ENCODE measurements at places on chromosomes 4 and X.

GRCh38 chr4:106967892-106968291 is 68.2 kb downstream of the DKK2 start:
- DNase-seq: no peak

DNA sequence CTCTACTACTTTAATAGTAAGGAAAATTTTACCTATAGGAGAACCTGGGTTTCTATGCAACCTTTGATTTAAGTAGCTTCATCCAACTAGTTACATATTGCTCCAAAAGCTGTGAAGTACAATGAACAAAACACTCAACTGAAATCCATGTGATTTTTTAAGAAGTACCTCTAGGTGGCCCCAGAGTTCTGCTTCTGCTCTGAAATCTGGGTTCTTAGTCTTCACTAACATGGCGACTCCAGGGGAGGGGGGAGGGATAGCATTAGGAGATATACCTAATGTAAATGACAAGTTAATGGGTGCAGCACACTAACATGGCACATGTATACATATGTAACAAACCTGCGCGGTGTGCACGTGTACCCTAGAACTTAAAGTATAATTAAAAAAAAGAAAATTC is 73.4 kb upstream of the MAGEB2 start:
- no peak for DNase-seq

GRCh38 chrX:110015032-110015431 is 12.1 kb downstream of the TMEM164 start:
- no peak for DNase-seq

GRCh38 chr4:128782875-128783614 is 26.5 kb upstream of the JADE1 start:
- no peak for DNase-seq

GRCh38 chr4:164483711-164484110 is 270.2 kb upstream of the SMIM31 start:
- DNase-seq: no peak

GRCh38 chr4:4991541-4992099 is 27.6 kb downstream of the CYTL1 start:
- no peak for DNase-seq

DNA sequence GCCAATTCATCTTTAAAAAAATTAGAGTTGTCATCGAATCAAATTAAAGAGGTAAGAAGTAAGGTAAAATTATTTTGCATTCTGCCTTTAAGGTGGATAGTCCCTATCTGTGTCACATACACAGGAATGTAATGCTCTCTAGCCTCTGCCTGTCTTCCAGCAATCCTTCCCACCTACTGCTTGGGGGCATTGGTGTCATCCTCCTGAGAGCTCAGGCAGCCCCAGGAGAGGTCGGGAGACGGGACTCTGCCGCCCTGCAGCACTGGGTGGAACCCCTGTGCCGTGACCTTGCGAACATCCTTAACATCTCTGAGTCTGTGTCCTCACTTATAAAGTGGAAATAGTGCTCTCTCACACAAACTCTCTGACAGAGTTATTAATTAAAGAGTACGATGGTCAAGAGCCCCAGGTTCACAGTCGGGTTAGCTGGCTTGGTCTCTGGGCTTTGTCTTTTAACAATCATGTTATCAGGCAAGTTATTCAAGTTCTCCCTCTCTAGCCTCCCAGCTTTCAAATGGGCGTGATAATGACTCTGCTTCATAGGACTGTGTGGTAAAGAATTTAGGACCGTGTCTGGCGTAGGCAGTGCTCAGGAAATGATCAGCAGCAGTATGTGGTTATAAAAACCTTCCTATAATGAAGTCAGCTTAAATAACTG is 10.2 kb downstream of the TLR3 start:
- no peak for DNase-seq

GRCh38 chr4:77651820-77652219 is 46.2 kb downstream of the CXCL13 start:
- no peak for DNase-seq

DNA sequence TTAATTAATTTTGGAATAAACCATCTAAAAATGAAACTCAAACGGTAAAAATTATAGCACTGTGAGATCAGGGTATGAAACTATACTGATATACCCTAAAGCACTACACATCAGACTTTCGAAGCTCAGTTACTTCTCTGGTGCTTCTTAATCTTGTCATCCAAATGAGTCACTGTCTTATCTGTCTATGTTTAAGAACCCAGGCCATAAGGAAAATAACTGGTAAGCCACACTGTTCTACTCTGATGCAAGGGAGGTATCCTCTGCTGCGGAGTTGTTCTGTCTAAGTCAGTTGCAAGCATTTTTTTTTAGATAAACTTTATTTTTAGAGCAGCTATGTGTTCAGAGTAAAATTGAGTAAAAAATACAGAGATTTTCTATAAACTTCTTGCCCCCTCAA is 830.8 kb upstream of the POU3F4 start:
- DNase-seq: no peak

GRCh38 chr4:25908491-25908901 is 5.5 kb upstream of the SMIM20 start:
- DNase-seq: no peak

DNA sequence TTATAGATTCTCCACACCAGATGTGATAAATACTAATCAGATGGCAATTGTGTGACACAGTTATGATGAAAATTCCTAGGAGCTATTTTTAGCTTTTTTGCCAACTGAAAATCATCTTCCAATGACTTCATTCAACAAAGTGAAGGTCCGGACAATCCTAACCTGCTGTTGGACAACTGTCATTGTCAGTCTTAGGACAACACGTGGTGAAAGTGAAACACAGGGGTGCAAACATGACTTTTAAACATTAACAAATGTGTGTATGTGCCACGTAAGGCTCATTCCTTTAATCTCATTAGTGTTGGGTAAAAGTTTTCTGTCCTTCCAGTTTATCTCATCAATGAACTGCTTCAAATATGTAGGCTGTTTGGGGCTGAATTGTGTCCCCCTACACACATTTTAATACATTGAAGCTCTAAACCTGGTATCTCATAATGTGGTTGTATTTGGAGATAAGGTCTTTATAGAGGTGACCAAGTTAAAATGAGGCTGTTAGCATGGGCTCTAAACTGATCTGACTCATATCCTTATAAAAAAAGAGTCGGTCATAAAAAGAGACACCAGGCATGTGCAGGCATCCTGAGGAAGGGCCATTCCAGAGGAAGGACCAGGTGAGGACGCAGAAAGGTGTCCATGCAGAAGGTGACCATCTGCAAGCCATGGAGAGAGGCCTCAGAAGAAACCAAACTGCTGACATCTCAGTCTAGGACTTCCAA is 41.2 kb upstream of the SMAD1 start:
- no peak for DNase-seq

GRCh38 chrX:147916375-147916968 is 4.8 kb downstream of the FMR1 start:
- DNase-seq: no peak

DNA sequence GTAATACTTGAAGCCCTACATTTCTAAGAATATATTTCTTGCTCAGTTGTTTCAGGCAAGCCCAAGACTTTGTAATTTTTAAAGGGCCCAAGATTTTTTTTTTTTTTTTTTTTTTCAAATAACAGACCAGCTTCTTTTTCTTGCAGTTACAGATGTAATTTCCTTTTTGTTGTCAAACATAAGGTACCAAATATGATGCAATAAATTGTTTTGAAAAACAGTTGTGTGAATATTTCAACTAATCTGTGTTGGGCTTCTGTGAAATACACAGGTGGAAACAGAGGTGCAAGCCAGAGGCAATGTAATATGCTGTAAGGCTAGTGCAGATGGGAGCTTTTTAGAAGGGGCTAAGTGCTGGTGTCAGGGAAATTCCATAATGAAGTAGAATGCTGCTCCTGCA is 64.8 kb upstream of the RAB33B start:
- no peak for DNase-seq

GRCh38 chr4:54842226-54842625 is 184.5 kb downstream of the KIT start:
- no peak for DNase-seq

- DNase-seq: no peak
These were observed 180.2 kb downstream of the RBM46 start for GRCh38 chr4:154961263-154961662.

- DNase-seq: no peak
These were observed 12.0 kb downstream of the HMX1 start for GRCh38 chr4:8859550-8860095.

- DNase-seq: peak; percentile 94
These were observed 110.7 kb downstream of the PSAPL1 start for GRCh38 chr4:7323872-7324650.

All from NCI-H1417 treated with DMSO at 0.1 percent for 48 hours (cell line).